ENCODE measurements at places on chromosomes 13 and 19.

- DNase-seq: no peak
These were observed 7.4 kb downstream of the FZR1 start for GRCh38 chr19:3513229-3514140.

DNA sequence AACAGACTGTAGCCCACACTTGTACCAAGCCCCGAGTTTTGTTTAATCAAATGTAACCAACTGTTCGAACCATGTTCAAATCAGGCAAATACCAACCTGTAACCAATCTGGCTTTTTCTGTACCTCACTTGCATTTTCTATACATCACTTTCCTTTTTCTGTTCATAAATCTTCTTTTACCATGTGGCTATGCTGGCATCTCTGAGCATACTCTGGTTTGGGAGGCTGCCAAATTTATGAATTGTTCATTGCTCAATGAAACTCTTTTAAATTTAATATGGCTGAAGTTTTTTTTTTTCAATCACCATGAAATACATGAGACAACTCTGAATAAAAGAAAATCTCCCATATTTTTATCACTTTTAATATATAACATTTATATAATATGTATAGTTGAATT is 256.1 kb downstream of the SLITRK6 start:
- no peak for DNase-seq

- no peak for DNase-seq
These were observed 13.1 kb upstream of the NMRK2 start for GRCh38 chr19:3919793-3920192.

GRCh38 chr19:32350471-32350865 is 5.1 kb downstream of the ZNF507 start:
- peak; percentile 62 for DNase-seq

- no peak for DNase-seq
These were observed 949.6 kb upstream of the SLC10A2 start for GRCh38 chr13:104015646-104016396.

DNA sequence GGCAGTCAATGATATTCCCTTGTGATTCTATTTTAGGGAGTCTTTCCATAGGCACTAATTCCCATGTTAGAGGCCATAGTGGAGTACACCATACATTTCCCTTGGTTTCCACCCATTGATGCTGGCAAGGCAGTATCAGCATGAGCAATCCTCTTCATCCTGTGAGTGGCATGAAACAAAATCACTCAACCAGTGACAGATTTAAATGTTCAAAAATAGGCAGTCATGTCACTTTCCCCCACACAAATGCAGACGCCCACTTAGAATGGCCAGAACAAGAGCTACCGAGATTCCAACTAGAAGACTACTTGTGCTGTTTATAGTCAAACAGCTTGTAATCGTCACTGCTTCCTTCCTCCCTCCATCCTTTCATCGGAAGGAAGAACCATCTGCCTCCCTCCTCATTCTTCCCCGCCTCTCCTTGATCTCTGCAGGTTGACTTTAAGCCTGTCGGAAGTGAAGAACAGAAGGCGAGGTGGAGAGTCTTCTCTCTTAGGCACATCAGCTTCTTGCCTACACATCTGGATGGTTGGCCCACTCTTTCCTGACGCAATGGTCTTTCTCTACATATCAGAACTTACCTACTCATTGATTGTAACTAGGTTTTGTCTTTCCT is 22.6 kb downstream of the RASL11A start:
- no peak for DNase-seq

GRCh38 chr19:5718579-5719273 is 1.2 kb downstream of the LONP1 start:
- DNase-seq: peak; percentile 95

- no peak for DNase-seq
These were observed 13.9 kb upstream of the GNA11 start for GRCh38 chr19:3080286-3080685.

DNA sequence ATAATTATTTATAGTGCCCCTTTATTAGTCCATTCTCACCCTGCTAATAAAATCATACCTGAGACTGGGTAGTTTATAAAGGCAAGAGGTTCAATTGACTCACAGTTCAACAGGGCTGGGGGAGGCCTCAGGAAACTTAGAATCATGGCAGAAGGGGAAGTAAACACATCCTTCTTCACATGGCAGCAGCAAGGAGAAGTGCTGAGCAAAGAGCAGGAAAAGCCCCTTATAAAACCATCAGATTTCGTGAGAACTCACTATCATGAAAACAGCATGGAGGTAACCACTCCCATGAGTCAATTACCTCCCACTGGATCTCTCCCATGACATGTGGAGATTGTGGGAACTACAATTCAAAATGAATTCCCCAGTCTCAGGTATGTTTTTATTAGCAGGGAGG is 89.9 kb upstream of the STARD13 start:
- peak; percentile 36 for DNase-seq

- no peak for DNase-seq
These were observed 45.3 kb downstream of the NWD1 start for GRCh38 chr19:16764793-16765433.

- DNase-seq: peak; percentile 55
These were observed 574 bp downstream of the MKNK2 start for GRCh38 chr19:2050349-2050990.

DNA sequence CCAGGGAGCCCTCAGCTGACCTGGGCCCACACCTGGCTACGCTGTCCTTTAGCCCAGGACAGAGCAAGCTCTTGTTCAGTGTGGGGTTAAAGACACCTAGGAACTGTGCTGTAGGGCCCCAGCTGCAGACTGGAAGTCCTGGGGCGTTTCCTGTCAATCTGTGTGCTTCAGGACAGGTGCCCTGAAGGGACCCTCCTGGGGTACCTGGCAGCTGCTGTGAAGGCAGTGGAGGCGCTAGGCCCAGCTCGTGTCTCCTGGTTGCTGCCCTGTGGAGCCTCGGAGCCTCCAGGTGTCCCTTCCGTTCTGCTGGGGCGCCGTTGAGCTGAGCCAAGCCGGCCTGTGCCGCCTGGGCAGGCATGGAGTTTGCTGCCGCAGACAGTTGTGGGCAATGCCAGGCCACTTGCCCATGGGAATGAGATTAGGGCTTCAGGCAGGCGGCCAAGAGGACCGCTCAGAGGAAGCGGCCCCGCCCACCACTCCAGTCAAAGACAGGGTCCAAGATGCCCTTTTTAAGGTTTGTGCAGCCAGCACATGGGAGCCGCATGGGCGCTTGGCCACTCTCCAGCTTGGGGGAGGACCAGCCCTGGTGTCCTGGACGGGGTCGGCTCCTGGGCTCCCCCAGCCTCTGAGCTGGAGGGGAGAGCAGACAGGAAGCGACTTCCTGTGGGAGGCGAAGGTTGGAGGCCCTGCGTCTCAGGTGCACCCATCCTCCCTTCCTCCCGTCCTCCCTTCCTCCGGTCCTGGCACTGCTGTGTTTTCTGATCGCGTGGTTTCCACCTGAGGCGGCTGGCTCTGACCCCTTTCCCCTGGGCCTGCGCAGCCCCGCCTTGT is 4.0 kb downstream of the PTBP1 start:
- DNase-seq: no peak

DNA sequence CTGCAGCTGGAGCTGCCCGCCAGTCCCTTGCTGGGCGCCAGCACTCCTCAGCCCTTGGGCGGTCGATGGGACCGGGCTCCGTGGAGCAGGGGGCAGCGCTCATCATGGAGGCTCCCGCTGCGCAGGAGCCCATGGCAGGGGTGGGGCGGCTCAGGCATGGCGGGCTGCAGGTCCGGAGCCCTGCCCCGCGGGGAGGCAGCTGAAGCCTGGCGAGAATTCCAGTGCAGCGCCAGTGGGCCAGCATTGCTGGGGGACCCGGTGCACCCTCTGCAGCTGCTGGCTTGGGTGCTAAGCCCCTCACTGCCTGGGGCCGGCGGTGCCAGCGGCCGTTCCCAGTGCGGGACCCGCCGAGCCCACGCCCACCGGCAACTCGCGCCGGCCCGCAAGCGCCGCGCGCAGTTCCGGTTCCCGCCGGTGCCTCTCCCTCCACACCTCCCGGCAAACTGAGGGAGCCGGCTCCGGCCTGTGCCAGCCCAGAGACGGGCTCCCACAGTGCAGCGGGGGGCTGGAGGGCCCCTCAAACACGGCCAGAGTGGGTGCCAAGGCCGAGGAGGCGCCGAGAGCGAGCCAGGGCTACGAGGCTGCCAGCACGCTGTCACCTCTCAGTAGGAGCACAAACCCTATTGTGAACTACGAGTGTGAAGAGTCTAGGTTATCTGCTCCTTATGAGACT is 687.1 kb downstream of the PCDH17 start:
- no peak for DNase-seq

DNA sequence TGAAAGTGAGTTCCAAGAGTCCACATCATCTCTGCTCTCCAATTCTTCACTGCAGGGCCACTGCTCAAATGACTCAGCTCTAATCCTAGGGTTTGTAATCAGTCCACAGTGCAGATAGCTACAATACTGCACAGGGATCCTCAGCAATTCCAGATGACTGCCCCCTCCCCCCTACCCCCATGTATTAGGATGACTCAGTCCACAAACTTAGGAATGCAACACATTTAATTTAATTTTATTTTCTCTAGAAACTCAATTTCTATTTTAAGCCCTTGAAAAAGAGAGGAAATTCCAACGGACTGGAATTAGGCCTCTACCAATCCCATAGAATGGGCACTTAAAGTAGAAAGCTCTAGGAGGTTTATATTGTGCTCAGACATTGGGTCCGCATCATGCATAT is 173.8 kb upstream of the SOX21 start:
- DNase-seq: no peak

GRCh38 chr19:19500975-19501644 is 14.2 kb downstream of the TSSK6 start:
- DNase-seq: no peak

GRCh38 chr13:49610176-49610575 is 18.1 kb upstream of the ARL11 start:
- no peak for DNase-seq

DNA sequence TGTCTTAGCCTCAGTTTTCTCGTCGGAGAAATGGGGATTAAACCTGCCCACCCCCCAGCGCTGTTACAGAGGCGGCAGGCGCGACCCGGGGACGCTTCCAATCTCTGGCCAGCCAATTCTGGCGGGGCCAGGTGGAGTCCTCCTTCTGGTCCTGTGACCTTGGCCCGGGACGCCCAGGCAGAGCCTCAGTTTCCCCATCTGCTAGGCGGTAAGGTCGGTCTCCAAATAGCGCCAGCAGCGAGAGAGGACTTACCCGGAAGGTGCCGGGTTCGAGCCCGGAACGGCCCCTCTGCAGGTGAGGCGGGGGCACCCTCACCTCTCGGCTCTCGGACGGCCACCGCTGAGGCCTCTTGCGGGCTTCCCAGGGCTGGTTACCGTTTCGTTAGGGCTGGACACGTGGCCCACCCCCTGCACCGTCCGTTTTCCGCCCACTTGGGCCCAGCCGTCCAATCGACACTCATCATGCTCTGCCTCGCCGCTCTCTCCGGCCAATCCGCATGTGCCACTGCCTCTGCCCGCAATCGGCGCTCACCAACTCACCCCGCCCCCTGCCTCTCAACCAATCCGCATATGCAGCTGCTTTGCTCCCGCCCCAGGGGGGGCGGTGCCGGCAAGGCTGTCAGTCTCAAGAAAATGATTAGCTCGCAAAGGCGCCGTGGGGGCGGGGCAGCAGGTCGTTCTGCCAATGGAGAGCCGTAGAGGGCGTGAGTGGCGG is at the start of gene ISOC2:
TSS of gene ISOC2 (minus strand) at position 384 of the 715 bp plus-strand sequence. CDS start 5,156 bp downstream, outside the sequence.
- DNase-seq: peak; percentile 100

GRCh38 chr13:26280295-26280694 is 26.4 kb downstream of the CDK8 start:
- no peak for DNase-seq

GRCh38 chr13:102825921-102826706 is 19.7 kb upstream of the ERCC5 start:
- no peak for DNase-seq

- DNase-seq: no peak
These were observed 23.6 kb downstream of the ZNF541 start for GRCh38 chr19:47549261-47549862.

GRCh38 chr13:106143392-106143791 is 392.1 kb downstream of the EFNB2 start:
- DNase-seq: no peak

DNA sequence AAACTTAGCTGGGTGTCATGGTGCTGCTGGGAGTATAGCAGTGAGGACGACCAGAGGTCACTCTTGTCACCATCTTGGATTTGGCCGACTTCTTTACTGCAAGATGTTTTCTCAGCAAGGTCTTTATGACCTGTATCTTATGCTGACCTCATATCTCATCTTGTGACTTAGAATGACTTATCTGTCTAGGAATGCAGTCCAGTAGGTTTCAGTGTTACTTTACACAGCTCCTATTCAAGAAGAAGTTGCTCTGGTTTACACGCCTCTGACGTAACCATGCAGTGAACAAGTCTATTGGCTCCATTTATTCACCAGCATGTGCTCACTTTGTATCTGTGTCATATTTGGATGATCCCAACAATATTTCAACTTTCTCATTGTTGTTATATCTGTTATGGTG is 26.7 kb downstream of the ZNF850 start:
- no peak for DNase-seq

DNA sequence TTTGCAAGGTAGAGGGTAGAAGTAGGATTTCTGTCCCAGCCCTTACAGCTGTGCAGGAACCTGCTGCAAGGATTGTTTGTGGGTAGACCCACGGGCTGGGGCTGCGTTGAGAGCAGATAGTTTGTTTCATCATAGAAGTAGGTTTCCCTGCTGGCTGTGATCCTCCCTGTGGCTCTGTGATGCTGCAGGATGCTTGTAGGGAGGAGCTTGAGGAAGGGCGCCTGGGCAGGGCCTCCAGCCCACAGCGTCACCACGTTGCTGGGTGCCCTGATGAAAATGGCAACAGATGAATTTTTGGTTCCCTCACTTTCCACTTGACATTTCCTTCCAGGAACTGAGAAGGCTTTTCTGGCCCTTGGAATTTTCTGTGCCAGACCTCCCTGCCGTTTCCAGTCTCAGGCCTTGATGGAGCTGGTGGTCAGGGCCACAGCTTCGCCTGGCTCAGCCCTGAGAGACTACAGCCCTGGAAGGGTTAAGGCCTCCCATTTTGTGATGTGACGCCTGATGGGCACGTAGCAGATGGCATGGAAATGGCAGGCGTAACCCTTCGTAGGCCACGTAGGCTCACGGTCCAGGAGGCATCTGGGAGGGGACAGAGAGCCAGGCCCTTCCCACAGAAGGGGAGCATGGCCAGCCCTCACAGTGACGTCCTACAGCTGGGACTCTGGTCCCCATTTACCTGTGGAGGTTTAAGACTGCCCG is 42.2 kb downstream of the GATAD2A start:
- DNase-seq: peak; percentile 37

DNA sequence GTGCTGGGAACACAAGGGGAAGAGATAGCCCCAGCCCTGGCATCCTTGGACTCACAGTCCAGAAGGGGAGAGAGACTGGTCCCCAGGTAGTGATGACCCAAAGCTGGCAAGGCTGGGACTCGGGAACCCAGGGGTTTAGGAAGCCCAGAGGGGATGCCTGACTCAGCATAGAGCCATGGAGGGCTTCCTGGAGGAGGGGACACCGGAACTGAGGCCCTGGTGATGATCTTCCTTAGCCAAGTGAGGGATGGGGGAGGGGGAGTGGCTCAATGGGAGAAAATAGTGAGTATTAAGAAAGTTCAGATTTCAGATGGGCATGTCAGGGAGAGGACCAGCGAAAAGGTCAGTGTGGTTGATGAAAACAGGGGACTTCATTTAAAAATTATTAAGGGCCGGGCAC is 26.8 kb downstream of the EXOC3L2 start:
- no peak for DNase-seq

GRCh38 chr19:3441986-3442329 is 38.4 kb downstream of the SMIM24 start:
- DNase-seq: no peak

Data from MV-4-11 (cell line).